M059J (cell line): ENCODE measurements at places on chromosomes 12 and 14. TPM values are rescaled to one million over a fixed set of nuclear protein-coding genes. Genes with fewer than 3 reads are reported as not detected.

NRL gene
- total RNA-seq = 1.3 and 4.9 TPM in 2 replicates

- no peak for DNase-seq
These were observed 15.2 kb downstream of the ZFP36L1 start for GRCh38 chr14:68777644-68778043.

DNA sequence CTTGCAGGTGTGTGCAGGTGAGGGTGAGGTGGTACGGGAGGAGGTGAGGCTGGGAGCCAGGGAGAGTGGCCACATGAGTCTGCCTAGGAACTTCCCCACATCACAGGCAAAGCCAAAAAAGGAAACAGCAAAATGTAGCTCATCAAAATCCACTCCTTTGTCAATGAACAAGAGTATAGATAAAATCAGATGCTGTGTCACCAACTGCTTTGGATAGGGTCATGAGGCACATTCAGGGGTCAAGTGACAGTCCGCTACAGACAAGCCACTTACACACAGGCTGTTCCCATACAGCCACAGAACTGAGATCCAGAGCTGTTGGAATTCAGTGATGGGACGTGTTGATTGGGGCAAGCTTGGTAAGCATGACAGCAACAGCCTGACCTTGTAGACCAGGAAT lies 100.3 kb upstream of the NOS1 start:
- DNase-seq = no peak

GRCh38 chr12:51192284-51192671 lies 19.3 kb upstream of the TFCP2 start:
- DNase-seq = no peak

- DNase-seq = no peak
These were observed 28.5 kb upstream of the TMCC3 start for GRCh38 chr12:94678849-94679248.

GRCh38 chr12:86138770-86139169 lies 117.4 kb downstream of the MGAT4C start:
- DNase-seq = no peak
